Activated CD4-positive, alpha-beta memory T cell treated with anti-CD3 and anti-CD28 coated beads for 36 hours (primary cell): ENCODE measurements at places on chromosomes 13 and 19. TPM values are rescaled to one million over a fixed set of nuclear protein-coding genes. Genes with fewer than 3 reads are reported as not detected.

ZNF285 gene
- total RNA-seq, result 0.26 TPM

PPP1R15A gene
- total RNA-seq, result 52.0 TPM

CTXN1 gene
- 0.29 TPM for total RNA-seq

PINLYP gene
- total RNA-seq, result 3.7 TPM

TINCR gene
- 1.0 TPM for total RNA-seq

FLT1 gene
- total RNA-seq, result 19.5 TPM

LRG1 gene
- 0.88 TPM for total RNA-seq

ZNF564 gene
- total RNA-seq, result 7.0 TPM

ZNF135 gene
- 0.12 TPM for total RNA-seq

B3GNT8 gene
- total RNA-seq, result 0.68 TPM

ZNF492 gene
- 1.6 TPM for total RNA-seq

MAP4K1 gene
- 205 TPM for total RNA-seq

GRIK5 gene
- total RNA-seq, result 0.90 TPM

GRCh38 chr19:23771761-23772674, 13.3 kb upstream of the ZNF681 start:
- DNase-seq, result peak; percentile 39

DNA sequence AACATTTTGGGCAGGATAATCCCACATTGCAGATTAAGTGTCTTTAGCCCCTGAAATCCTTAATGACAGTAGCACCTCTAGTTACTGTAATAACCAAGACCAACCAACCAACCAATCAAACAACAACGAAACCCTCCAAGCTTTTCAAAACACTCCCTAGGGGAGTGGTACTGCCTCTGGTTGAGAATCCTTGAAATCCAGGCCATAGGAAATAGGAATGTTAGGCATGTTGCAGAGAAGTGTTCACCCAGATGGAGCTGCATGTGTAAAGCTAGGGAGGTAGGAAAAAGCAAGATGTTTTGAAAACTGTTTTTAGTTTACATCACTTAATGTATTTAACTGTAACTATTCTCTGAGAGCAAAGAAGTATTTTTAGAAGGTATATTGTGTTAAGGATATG, 4.5 kb downstream of the LACC1 start:
- DNase-seq, result no peak

DNA sequence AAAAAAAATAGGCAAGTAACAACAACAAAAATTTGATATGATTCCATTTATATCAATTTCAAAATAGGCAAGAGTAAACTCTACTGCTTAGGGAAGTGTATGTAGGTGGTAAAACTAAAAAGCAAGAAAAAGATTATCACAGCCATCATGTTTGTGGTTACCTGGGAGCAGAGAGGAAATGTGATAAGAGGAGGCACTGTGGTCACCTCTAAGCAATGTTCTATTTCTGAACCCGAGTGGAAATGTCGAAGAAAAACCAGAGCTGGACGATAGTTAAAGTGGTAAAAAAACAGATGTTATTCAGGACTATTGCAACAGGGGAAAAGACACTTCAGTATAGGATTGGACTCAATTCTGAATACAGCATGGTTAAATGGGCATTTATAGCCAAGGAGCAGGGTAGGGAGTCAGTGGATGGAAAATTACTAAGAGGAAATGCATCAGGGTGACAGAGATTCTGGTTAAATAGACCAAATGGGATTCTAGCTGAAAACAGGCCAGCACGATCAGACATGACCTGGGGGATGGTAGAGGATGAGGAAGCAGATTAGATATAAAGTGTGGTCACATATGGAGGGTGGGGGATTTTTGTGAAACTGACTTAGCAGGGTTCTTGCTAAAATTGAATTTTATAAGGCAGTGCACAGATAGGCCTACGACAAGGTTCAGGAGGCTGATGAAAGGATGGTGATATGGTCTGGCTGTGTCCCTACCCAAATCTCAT, 6.0 kb upstream of the TEX30 start:
- peak; percentile 47 for DNase-seq

GRCh38 chr13:112114391-112114790, 47.4 kb downstream of the SOX1 start:
- no peak for DNase-seq

DNA sequence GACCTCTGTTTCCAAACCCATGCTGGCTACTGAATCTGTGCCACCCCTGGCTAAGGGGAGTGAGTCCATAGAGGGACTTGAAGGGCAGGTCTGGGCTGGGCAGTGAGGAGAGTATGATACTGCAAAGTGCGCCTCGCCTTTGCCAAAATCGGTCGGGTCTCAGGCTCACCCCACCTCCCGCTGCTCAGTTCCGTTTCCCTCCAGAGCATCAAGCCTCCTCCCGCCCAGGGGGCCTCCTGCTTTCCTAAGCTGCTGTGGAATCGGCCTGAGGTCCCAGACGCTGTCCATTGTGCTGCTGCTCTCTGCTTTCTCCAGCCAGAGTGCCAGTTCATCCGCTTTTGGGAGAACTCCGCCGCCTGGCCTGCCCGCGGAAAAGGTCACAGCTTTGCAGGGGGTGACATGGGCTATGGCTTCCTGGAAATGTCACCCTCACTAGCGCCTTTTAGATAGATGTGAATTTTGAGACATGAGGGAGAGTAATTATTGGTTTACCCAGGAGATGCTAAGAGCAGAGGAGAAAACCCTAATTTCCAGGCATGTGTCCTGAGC, 1418.4 kb downstream of the UQCRFS1 start:
- DNase-seq, result peak; percentile 31

- DNase-seq, result no peak
Observed at GRCh38 chr19:1206150-1206863, 729 bp downstream of the STK11 start.

- peak; percentile 16 for DNase-seq
Observed at GRCh38 chr19:35713904-35714495, 3.8 kb upstream of the KMT2B start.

GRCh38 chr19:48842789-48843162, 6.5 kb upstream of the HSD17B14 start:
- DNase-seq, result peak; percentile 47

GRCh38 chr19:41261474-41262190, 2.5 kb upstream of the HNRNPUL1 start:
- DNase-seq, result no peak

DNA sequence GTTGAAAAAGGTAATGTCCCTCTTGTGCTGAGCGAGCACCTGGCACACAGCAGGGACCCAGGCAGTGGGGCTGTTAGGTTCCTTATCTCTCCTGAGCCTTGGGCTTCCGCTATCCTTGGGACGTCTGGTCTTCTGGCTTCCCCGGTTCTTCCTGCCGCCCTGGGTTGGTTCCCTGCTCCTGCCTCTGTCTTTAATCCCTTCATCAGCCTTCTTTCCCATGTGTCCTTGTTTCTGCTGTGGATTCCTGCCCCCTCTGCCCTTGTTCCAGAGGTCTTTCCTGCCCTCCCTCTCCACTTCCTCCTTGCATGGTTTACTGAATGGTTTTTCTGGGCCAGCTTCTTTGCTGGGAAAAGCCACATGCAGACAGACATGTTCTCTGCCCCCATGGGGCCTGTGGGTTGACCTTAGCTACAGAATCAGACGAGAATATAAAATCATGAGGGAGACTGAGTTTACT, 2.6 kb downstream of the EPN1 start:
- DNase-seq, result no peak

DNA sequence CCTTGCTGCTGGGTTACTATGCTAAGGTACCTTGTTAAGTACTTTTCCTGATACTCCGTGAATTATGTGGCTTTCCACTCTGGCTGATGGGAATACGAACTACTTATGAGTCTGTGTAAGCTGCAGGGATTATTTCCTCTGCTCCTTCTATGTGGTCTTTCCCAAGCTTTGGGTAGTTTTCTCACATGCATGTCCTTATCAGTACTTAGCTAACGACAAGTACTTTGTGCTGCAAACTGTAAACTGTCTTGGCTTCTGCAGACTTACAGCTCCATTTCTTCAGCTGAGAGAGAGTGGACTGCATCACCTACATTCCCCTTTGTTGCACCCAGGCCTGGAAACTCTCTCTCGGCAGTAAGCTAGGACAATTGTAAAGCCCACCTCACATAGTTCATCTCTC, 76.6 kb downstream of the FGF9 start:
- no peak for DNase-seq

- no peak for DNase-seq
Observed at GRCh38 chr13:102400675-102401145, 1.1 kb downstream of the FGF14 start.

- no peak for DNase-seq
Observed at GRCh38 chr13:28012383-28012782, 23.9 kb upstream of the URAD start.

- no peak for DNase-seq
Observed at GRCh38 chr13:53012707-53013106, 15.9 kb upstream of the OLFM4 start.

GRCh38 chr13:105778196-105778595, 757.3 kb downstream of the EFNB2 start:
- no peak for DNase-seq

DNA sequence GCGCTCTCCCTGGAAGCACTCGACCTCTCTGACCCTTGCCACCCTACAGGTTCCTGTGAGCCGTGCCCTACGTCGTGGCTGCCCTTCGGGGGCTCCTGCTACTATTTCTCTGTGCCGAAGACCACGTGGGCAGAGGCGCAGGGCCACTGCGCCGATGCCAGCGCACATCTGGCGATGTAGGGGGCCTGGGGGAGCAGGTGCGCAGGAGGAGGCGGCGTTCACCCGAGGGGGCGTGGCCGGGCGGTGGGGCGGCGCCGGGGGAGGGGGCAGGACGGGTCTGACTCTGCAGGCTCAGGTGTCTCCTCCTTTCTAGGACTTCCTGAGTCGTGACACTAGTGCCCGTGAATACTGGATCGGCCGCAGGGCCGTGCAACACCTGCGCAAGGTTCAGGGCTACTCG, 26.4 kb downstream of the CLEC4M start:
- DNase-seq, result peak; percentile 41

DNA sequence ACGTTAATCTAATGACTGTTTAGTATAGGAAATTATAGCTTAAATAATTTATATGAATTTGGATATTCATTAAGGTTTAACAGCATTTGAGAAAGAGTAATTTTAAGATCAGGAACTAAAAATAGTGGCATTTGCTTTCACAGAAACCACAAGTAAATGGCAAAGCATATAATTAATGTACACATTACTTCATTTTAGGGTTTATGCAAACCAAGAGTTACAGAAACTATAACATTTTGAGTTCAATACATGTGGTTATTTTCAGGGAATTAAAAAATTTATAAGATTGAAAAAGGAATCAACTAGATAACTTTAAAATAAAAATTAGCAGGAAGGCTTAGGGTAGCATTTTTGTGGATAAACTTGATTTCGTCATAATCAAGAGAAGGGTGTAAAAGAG, 151.7 kb upstream of the MIR17HG start:
- DNase-seq, result no peak

DNA sequence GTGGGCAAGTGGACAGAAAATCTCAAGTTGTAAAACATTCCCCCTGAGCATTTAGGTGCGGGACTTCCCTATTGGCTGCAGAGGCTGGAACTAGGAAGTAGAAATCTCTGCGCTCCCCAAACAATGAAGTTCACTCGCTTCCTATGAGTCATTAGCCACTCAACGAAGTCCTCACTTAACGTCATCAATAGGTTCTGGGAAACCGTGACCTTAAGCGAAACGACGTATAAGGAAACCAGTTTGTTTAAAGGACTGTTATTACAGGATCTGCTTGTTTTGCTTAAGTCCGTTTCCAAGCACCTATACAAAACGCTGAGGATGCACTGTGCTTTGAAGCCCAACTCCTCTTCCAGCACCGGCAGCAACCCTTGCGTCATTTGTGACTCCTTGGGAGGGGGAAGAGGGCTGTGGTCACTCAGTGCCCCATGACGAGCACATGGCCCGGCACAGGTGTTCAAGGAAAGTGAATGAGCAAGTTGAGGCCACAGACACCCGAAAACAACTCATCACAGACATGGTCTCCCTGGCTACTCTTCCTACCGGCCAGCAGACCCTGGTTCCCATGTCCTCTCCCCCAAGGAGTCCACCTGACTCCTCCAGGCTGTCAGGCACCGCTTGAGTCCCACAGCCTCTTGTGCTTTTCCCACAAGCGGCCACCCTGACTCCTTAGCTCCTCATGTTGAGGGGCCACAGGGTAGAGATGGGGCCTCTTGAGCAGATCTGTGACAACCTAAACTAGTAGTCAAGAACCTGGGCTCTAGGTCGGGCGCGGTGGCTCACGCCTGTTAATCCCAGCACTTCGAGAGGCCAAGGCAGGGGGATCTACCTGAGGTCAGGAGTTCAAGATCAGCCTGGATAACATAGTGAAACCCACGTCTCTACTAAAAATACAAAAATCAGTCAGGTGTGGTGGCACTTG, 4.8 kb downstream of the RPS16 start:
- DNase-seq, result peak; percentile 94

- peak; percentile 34 for DNase-seq
Observed at GRCh38 chr19:52138278-52138982, 1.3 kb downstream of the ZNF616 start.

DNA sequence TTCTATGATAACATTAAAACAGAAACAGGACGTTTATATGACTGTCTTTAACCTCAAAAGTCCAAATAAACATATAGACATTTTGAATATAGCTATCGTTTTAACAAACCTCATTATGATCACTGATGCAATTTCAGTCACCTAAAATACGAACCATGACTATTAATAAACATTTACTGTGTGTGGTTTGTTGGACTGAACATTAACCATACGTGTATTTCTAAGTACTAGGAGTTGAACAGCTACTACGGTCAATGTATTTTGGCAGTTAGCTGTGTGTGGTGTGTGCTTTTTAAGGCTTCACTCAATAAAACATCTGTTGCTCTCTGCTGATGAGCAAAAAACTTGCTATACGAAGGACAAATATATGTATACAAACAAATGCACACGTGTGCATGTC, 281.4 kb downstream of the ABCC4 start:
- DNase-seq, result no peak

- no peak for DNase-seq
Observed at GRCh38 chr19:55690109-55690768, 15.2 kb downstream of the EPN1 start.
